Peyer's patch (tissue), 4 donors: ENCODE measurements at places on chromosomes 2 and 18.

DNA sequence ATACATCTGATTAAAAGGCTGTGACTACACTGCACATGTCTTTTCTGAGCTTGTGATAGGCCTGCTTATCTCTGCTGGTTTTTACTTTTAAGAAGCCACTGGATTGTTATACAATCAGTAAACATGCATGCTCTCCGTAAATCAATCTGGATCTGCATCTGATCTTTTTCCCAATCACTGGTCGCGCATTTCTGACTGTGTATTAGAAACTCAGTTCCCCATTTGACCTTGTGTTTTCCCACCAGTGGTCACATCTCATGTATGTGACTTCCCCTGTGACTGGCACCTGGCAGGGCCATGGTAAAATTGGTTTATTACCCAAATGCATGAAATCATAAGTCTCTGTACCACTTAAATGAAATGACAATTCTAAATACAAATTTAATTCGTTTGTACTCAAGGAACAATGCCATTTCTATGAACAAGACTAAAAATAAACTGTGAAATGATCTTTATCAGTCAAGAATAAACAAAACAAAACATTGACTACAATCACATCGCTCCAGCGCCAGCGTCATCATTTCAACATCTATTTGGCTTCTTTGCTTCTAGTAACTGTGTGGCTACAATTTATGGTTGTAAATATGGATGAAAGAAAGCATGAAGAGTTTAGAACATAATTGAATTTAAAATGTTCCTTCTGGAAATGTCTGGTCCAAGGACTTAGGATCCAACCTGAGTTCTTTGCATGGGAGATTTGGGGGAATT is 396.6 kb upstream of the TRIB2 start:
- no peak for DNase-seq
- no peak overlapping the region for H3K4me3 ChIP-seq
- H3K4me1 ChIP-seq = no peaks in the 10 kb centered on the region
- no peaks in the 10 kb centered on the region for H3K36me3 ChIP-seq
- H3K27ac ChIP-seq = no peak overlapping the region

GRCh38 chr18:66752733-66753132 is 148.8 kb upstream of the CDH19 start:
- no peaks in the 10 kb centered on the region for H3K36me3 ChIP-seq
- no peaks in the 10 kb centered on the region for H3K4me1 ChIP-seq
- no peak for DNase-seq
- no peaks in the 10 kb centered on the region for H3K27me3 ChIP-seq

DNA sequence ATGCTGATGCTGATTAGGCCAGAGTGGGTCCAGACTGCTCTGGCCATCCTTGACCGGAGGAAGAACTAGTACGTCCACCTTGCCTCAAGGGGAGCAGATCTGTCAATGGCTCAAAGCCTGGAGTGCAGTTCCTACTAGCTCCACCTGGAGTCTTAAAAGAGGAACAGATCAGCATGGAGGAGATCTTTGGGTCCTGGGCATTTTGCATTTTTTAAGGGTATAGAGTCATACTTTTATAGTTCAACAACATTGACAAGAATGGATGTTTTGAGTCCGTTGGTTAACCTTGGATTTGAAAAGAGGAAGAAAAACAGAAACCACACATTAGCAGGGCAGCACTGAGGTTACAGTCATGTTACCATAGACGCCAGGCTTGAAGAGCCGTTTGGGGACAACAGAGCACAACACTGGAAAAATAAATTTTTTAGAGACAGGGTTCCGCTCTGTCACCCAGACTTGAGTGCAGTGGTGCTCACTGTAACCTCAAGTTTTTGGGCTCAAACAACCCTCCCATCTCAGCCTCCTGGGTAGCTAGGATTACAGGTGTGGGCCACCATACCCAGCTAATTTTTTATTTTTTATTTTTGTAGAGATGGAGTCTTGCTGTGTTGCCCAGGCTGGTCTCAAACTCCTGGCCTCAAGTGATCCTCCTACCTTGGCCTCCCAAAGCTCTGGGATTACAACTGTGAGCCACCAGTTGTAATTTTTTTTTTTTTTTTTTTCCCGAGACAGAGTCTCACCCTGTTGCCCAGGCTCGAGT is 78.5 kb downstream of the PRKCE start:
- peak; percentile 61 for DNase-seq
- peak overlapping the region; percentile 77 for H3K27ac ChIP-seq
- H3K27me3 ChIP-seq = no peaks in the 10 kb centered on the region
- peaks cover 9% of the 10 kb centered on the region for H3K4me1 ChIP-seq
- H3K36me3 ChIP-seq = no peaks in the 10 kb centered on the region

GRCh38 chr2:289362-290089 is 1.6 kb upstream of the ALKAL2 start:
- H3K36me3 ChIP-seq = no peaks in the 10 kb centered on the region
- H3K4me3 ChIP-seq = peak overlapping the region; percentile 72
- H3K27ac ChIP-seq = peak overlapping the region; percentile 23
- H3K27me3 ChIP-seq = no peaks in the 10 kb centered on the region
- peaks cover 38% of the 10 kb centered on the region for H3K4me1 ChIP-seq
- no peak for DNase-seq

GRCh38 chr18:9708057-9708433 is at the start of gene RAB31:
Gene RAB31, plus strand, starts transcription at chr18:9708301. Its CDS starts 105 bp downstream, at chr18:9708406.
- no peaks in the 10 kb centered on the region for H3K36me3 ChIP-seq
- peak; percentile 69 for DNase-seq
- H3K4me1 ChIP-seq = no peaks in the 10 kb centered on the region
- H3K4me3 ChIP-seq = peak within 1 kb of the TSS; percentile 66
- no peaks in the 10 kb centered on the region for H3K27me3 ChIP-seq

GRCh38 chr2:128563348-128563687 is 244.7 kb upstream of the HS6ST1 start:
- H3K4me1 ChIP-seq = no peaks in the 10 kb centered on the region
- no peaks in the 10 kb centered on the region for H3K36me3 ChIP-seq
- no peak overlapping the region for H3K27ac ChIP-seq

- no peak overlapping the region for H3K27ac ChIP-seq
- H3K27me3 ChIP-seq = no peaks in the 10 kb centered on the region
- no peak for DNase-seq
- no peaks in the 10 kb centered on the region for H3K36me3 ChIP-seq
- H3K4me1 ChIP-seq = no peaks in the 10 kb centered on the region
Measured at GRCh38 chr2:125267683-125268082, 1242.6 kb downstream of the CNTNAP5 start.

- no peak overlapping the region for H3K27ac ChIP-seq
- no peaks in the 10 kb centered on the region for H3K4me1 ChIP-seq
- no peak for DNase-seq
- no peak overlapping the region for H3K4me3 ChIP-seq
- H3K36me3 ChIP-seq = no peaks in the 10 kb centered on the region
Measured at GRCh38 chr2:201909961-201910361, 103.6 kb downstream of the CDK15 start.

DNA sequence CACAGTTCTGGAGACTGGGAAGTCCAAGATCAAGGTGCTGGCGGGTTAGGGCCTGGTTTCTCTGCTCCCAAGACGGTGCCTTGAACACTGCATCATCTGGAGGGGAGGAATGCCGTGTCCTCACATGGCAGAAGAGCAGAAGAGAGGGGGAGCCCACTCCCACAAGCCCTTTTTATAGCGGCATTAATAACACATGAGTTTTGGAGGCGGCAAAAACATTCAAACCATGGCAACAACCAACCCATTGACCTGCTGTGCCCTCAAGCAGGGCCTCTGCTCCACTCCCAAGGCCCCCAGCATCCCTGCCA is 62.0 kb downstream of the SMAD7 start:
- no peak overlapping the region for H3K4me3 ChIP-seq
- DNase-seq = no peak
- H3K27ac ChIP-seq = no peak overlapping the region
- no peaks in the 10 kb centered on the region for H3K4me1 ChIP-seq
- no peaks in the 10 kb centered on the region for H3K27me3 ChIP-seq

GRCh38 chr2:58871469-58872142 is 630.5 kb upstream of the FANCL start:
- DNase-seq = no peak
- no peaks in the 10 kb centered on the region for H3K36me3 ChIP-seq
- H3K4me3 ChIP-seq = no peak overlapping the region
- H3K27ac ChIP-seq = no peak overlapping the region

DNA sequence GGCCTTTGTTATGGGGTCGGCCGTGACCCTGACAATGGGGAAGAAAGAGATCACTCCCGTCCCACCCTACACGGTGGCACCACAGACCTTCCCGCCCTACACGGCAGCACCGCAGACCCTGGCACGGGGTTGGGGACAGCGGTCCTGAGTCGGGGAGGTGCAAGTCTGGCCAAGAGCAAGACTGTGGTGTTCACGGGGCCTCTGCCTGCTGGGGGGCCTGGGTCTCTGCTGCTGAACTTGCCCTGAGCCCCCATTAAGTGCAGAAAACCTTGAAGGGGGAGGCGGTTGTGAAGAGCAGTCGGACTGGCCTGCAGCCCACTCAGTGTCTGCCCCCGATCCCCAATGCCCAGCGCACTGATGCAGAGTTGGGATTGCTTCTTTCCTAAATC is 75.9 kb downstream of the SLC66A2 start:
- no peaks in the 10 kb centered on the region for H3K4me1 ChIP-seq
- H3K27ac ChIP-seq = no peak overlapping the region
- no peaks in the 10 kb centered on the region for H3K36me3 ChIP-seq
- no peaks in the 10 kb centered on the region for H3K27me3 ChIP-seq
- no peak overlapping the region for H3K4me3 ChIP-seq

DNA sequence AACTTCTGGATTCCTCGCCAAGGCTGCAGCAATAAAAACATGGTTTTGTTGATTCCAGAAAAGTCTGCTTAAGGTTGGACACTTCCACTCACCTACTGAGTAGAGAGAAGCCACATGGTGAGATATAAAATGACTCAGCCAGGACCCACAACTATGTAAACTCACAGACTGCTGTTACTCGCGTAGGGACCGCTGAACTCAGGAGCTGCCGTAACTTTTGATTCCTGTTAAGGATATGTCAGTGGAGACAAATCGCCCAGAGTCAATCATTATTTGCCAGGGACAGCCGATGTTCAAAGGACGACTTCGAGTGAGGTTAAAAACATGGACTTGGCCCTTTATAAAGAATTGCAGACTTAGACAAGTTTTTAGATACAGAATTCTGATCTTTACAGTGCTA is 25.6 kb downstream of the CYB5A start:
- H3K27me3 ChIP-seq = no peaks in the 10 kb centered on the region
- H3K4me1 ChIP-seq = no peaks in the 10 kb centered on the region
- no peak overlapping the region for H3K4me3 ChIP-seq
- DNase-seq = peak; percentile 74
- no peaks in the 10 kb centered on the region for H3K36me3 ChIP-seq

DNA sequence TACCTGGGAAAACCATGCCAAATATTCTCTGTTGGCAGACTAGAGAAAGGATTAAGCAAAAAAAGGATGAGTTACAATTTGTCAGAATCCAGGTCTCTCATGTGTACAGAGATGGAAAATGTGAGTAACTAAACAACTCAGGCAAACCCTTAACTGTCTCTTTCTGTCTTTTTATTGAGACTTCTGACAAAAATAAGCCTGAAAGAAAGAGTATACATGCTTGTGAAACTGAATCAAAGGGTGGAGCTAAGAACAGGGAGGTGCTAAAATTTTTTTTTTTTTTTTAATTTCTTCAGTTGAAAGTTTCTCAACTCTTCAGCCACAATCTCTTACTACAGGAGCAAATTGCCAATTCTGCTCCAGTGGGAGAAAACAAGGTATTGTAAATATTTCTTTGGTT is at the start of gene SERPINB10:
SERPINB10 (plus strand) TSS at position 295 of the 400 bp plus-strand sequence. CDS start 7,553 bp downstream, outside the sequence.
- H3K36me3 ChIP-seq = no peaks in the 10 kb centered on the region
- DNase-seq = no peak
- H3K27ac ChIP-seq = no peak within 1 kb of the TSS
- no peaks in the 10 kb centered on the region for H3K4me1 ChIP-seq

- no peaks in the 10 kb centered on the region for H3K36me3 ChIP-seq
- DNase-seq = no peak
- H3K4me1 ChIP-seq = peaks cover 6% of the 10 kb centered on the region
Measured at GRCh38 chr2:105473011-105473410, 74.2 kb upstream of the FHL2 start.

DNA sequence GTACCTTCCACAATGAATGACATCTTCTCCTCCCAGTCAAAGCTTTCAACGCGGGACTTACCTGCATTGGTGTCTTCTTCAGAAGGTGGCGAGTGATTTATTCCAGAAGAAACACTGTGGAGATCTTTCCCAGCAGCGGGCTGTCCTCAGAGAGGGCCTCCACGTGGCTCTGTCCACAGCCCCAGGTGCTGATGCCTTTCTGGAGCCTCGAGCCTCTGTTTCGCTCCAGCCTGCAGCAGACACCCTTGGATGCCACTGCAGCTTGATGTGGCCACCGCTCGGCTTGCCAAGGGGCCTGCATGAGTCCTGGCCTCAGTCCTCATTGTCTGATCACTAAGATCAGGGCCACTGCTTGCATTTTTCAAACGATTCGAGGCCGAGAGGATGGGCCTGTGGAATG is 46.6 kb upstream of the GALR1 start:
- no peaks in the 10 kb centered on the region for H3K27me3 ChIP-seq
- no peaks in the 10 kb centered on the region for H3K4me1 ChIP-seq

GRCh38 chr2:236164925-236165841 is 3.0 kb downstream of the GBX2 start:
- H3K36me3 ChIP-seq = no peaks in the 10 kb centered on the region
- H3K4me3 ChIP-seq = peak overlapping the region; percentile 44
- peaks cover 8% of the 10 kb centered on the region for H3K4me1 ChIP-seq
- DNase-seq = no peak
- no peak overlapping the region for H3K27ac ChIP-seq
- no peaks in the 10 kb centered on the region for H3K27me3 ChIP-seq

GRCh38 chr2:134140251-134140661 is 113.6 kb upstream of the MGAT5 start:
- H3K36me3 ChIP-seq = no peaks in the 10 kb centered on the region
- no peak overlapping the region for H3K4me3 ChIP-seq
- no peak overlapping the region for H3K27ac ChIP-seq
- H3K4me1 ChIP-seq = peaks cover 70% of the 10 kb centered on the region
- DNase-seq = peak; percentile 87

DNA sequence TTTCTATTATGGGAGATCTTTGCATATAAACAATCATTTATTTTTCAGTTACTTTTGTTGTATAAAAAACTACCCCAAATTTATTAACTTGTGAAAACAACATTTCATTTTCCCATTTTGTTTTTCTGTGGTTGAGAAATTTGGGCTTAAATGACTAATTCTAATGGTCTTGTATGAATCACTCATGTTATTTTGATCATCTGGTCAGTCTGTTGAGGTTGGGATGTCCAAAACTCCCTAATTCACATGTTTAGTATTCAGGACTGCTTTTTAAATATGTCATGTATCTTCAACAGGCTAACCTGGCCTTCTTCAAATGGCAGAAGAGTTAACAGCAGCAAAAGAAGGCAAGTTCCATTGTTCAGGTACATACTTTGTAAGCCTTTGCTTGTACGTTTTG is 788.1 kb downstream of the TRIB2 start:
- no peaks in the 10 kb centered on the region for H3K36me3 ChIP-seq
- H3K27me3 ChIP-seq = no peaks in the 10 kb centered on the region
